HepG2 (cell line): ENCODE measurements at places on chromosomes 5 and 9. TPM values are rescaled to one million over a fixed set of nuclear protein-coding genes. Genes with fewer than 3 reads are reported as not detected.

PIP5K1B gene
- 15.8 and 20.9 TPM in 2 replicates for total RNA-seq

MGAT4B gene
- total RNA-seq, result 69.2 and 93.5 TPM in 2 replicates

SOX30 gene
- not detected in 2 replicates for total RNA-seq

PIGO gene
- 6.6 and 20.5 TPM in 2 replicates for total RNA-seq

PLAA gene
- 22.9 and 25.2 TPM in 2 replicates for total RNA-seq

ORM1 gene
- 327 and 699 TPM in 2 replicates for total RNA-seq

PALM2AKAP2 gene
- 1.5 and 1.8 TPM in 2 replicates for total RNA-seq

PCDHGA4 gene
- total RNA-seq, result 0.15 and 0.58 TPM in 2 replicates

PCDH12 gene
- total RNA-seq, result not detected in 2 replicates

PCDHGA6 gene
- total RNA-seq, result 0.13 and 0.33 TPM in 2 replicates

NTRK2 gene
- total RNA-seq, result not detected in 2 replicates

CDH9 gene
- 0.24 TPM in 1 of 2 replicates, not detected in the other for total RNA-seq

RBM18 gene
- 16.6 and 29.5 TPM in 2 replicates for total RNA-seq

CARD9 gene
- 3.6 and 7.4 TPM in 2 replicates for total RNA-seq

AOPEP gene
- 32.8 and 41.6 TPM in 2 replicates for total RNA-seq

PIP5KL1 gene
- total RNA-seq, result 0.20 TPM in 1 of 2 replicates, not detected in the other

FYB1 gene
- total RNA-seq, result not detected in 2 replicates

SHB gene
- 14.7 and 19.4 TPM in 2 replicates for total RNA-seq

LRRC19 gene
- not detected in 2 replicates for total RNA-seq
